ENCODE measurements at places on chromosomes 5 and 9.

- DNase-seq: no peak
Observed at GRCh38 chr5:143481697-143482531, 78.4 kb upstream of the NR3C1 start.

DNA sequence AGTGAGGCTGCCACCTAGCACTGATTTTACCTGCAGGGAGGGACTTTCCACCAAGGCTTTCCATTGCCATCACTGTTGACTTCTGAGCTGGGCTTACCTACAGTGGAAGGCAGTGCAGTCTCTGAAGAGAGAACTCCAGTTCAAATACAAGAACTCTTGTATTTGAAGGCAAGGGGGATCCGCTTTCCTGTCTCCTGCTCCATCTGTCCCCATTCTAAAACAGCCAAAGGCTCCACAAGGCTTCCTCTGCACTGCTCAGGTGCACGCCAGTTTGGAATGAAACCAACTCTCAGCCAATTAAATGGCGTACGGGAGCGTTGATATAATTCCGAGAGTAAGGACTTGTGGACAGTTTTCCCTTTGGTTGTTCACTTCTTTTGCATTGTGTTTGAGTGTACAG is 66.0 kb upstream of the CXCL14 start:
- DNase-seq: no peak

- DNase-seq: no peak
Observed at GRCh38 chr9:86945728-86946200, 1.5 kb downstream of the GAS1 start.

DNA sequence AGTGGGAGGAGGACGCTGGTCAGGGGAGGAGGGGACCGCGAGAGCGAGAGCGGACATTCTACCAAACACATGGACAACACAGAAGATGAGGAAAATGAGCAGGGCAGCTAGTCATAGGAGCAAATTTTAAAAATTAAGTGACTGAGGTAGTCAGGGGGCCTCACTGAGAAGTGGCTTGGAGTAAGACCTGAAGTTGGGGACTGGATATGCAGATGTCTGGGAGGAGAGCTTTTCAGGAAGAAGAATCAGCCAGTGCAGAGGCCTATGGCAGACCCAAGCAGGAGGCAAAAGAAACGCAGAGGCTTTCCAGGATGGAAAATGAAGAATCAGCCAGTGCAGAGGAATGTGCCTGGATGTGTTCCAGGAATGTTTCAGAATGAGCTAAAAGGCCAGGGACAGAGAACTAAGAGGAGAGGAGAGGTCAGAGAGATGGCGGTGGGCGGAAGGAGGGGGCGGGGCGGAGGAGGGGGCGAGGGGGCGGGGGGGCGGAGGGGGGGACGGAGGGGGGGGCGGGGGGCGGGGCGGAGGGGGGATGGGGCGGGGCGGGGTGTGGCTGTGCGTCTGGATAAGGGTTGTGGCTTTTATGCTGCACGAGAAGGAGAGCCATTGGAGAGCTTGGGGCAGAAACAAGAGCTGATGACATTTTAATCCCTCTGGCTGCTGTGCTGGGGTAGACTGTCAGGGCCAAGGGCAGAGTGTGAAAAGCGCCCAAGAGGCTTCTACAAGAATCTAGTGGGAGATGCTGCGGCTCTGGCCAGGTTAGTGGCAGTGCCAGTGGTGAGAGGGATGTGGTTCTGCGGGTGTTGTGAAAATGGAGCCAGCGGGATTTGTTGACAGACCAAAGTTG is 129.6 kb downstream of the KCNIP1 start:
- DNase-seq: no peak

DNA sequence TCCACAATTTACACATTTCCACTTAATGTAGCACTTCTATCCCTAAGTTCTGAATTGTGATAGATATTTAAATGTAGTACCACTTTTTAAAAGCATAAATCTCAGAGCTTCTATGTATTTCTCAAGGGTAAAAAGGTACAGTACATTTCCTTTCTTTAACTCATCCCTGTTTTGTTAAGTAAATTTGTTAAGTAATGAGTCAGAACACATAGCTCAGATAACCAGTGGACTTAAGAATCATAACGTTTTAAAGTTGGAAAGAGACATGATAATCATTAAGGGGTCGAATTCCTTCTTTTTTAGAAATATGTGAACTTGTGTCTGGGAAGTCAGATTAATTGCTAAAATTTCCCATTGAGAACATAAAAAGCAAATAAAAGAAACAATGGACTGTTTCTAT is 810.2 kb upstream of the NUDT12 start:
- no peak for DNase-seq

DNA sequence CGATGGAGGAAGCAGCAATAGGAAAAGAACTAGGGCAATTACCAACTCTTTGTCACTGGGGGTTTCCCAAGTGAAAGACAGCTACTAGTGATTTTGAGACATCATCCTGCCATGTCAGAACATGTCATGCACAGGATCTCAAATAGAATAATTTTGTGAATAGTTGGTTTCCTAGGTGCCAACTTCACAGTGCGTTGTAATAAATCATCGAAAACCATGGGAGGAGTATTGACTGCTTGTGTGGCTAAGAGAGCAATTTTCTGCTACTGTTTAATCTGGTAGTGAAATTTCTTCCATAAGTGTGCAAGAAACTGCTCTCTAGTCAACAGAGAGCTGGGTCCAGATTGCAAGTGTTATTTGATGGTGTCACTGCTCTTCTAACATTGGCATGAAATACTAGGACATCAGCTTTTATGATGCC is 168.6 kb downstream of the NNT start:
- no peak for DNase-seq

DNA sequence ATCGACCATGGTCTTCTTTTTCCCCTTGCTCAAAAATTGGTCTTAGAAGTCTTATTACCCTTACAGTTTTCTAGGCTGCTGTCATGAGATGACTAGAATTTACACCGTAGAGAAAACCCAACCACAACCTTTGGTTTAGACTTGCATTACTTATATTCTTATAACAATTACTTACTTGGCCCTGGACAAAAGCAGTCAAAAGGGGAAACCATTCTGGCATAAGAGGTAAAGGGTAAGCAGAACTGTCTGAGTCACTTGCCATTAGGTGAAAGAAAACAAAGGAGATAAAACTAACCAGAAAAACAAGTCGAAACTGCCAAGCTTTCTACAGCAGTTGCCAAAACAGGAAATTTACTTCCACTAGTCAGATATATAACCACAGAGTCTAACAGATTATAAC is 17.9 kb downstream of the TMEM245 start:
- no peak for DNase-seq

- DNase-seq: no peak
Observed at GRCh38 chr5:53555160-53555559, 5.3 kb upstream of the NDUFS4 start.

DNA sequence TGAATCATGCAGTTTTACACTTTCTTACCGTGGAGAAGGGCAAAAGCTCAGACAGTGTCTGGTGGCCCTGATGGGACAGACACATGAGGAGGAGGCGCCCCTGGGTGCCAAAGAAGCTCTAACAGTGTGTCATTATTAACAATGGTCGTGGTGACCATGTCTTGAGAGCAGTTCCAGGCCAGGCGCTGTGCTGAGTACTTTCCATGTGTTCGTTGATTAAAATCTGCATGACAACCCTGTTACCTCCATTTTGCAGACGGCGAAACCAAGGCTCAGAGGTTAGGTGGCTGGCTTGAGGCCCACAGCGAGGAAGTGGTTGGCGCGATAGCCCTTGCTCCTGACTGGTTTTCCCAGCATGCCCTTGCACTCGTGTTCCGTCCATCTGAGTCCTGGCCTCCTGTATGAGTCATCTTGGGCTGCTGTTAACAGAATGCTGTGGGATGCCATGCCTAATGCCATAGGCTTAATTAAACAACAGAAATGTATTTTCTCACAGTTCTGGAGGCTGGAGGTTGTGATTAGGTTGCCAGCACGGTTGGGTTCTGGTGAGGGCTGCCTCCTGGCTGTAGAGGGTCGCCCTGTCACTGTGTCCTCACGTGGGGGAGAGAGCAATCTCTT is 92.0 kb downstream of the AMBP start:
- DNase-seq: no peak

- DNase-seq: no peak
Observed at GRCh38 chr5:88952344-88952743, 69.4 kb upstream of the MEF2C start.

DNA sequence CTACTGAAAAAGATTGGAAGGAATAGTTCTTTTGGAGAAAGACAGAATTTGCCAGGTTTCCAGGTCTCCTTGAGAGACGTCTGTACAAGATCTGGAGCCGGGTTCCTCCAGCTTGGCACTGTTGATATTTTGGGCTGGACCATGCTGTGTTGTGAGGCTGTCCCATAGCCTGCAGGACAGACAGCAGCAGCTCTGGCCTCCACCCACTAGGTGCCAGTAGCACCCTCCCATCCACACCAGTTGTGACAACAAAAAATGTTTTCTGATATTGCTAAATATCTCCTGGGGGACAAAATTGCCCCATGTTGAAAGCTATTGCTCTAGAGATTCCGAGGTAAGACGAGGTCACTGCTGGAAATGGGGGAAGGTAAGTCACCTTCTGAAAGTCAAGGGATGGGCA is 287.7 kb upstream of the DAP start:
- no peak for DNase-seq

GRCh38 chr5:172530878-172531703 is 76.8 kb upstream of the SH3PXD2B start:
- DNase-seq: no peak

DNA sequence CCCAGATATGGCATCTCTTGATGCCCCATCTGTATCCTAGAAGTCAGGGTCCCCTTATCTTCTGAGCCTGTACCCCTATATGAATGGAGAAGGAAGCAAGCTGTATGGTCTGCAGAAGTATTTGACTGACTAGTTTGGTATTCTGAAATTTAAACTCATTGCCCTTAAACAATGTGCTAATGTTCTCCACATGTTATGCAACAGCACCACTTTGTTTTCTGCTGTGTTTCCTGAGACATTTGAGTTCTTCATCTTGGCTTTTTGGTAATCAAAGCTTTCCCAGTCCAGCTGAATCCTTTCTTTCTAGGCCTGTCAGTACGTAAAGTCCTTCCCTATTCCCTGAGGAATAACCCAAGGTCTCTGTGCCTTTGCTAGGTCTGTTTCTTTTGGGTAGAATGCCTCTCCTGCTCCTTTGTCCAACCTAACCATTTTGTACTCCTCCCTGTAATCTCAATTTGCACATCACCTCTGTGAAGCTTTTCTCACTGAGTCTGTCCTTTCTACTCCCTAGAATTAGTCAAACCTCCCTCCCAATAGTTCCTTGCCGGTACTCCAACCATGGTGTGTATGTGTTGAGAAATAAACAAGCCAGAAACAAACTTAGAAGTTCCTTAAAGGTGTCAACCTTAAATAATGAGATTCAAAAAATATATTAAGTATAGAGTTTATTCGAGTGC is 72.1 kb upstream of the HSPB3 start:
- no peak for DNase-seq

- no peak for DNase-seq
Observed at GRCh38 chr5:171142617-171143016, 166.4 kb upstream of the TLX3 start.

All from activated T-helper 1 cell treated with anti-CD3 and anti-CD28 coated beads, Interleukin-2, amount 50 U/mL, for 16 hours (primary cell).